NCI-H774 (cell line): ENCODE measurements at places on chromosomes 11 and 22.
A peak's percentile ranks its signal among the peaks of the same experiment; 100 is the strongest.

- DNase-seq: no peak
Measured at GRCh38 chr11:71379701-71380100, 68.5 kb downstream of the DHCR7 start.

GRCh38 chr11:34034053-34034452, 17.5 kb upstream of the CAPRIN1 start:
- no peak for DNase-seq

DNA sequence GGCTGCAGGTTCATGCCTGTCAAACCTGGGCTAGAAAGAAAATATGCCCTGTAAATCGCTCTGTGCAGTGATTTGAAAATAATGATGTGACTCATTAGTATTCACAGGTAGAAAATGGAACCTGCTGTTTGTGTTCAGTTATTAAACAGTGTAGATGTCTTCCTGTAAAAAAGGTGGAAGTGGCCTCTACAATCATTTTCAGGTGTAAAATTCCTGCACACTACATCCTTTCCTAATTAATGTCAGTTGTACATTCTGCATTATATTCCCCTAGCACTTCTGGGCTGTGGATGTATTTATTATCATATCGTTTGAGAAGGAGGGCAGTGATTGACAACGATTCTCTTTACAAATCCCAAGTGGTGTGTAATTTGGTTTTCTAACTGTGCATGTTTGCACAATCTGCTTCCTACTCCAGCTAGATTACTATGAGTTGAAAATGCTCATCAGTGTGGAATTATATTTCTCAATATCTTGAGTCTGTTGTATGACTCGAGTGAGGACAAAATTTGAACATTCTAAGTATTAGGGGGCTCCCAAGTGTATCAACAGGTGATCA, 454.0 kb upstream of the DDI1 start:
- no peak for DNase-seq

DNA sequence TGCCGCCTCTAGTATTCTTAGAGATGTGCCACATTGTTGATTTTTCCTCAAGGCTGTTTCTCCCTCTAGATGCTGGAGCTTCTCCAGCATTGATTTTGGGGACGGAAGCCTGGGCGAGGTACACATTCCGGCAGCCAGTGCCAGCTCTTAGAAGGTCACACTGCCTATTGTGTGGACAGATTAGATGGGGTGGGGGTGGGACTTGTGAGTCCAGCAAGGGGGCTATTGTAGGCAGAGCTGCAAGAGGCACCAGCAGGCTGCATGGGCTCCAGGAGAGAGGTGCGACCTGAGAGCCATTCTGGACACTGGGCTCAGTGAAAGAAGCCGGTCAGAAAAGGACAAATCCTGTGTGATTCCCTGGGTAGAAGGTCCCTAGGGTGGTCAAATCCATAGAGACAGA, 12.4 kb downstream of the C11orf21 start:
- no peak for DNase-seq

- DNase-seq: no peak
Measured at GRCh38 chr11:106520146-106520912, 442.9 kb downstream of the AASDHPPT start.

GRCh38 chr11:43944761-43945311, 2.4 kb downstream of the C11orf96 start:
- no peak for DNase-seq

DNA sequence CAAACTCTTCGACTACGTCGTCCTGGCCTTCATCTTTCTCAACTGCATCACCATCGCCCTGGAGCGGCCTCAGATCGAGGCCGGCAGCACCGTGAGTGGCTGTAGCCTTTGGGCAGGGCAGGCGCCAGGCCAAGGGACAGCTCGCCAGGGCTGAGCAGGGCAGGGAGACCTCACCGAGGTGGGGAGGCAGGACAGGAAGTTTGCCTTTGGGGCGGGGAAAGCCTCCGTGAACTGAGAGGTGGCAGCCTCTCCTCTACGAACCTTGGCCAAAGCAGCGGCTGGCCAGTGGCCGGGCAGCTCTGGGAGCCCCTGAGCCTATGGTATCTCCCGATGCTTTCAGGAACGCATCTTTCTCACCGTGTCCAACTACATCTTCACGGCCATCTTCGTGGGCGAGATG, 93.2 kb downstream of the CACNA1I start:
- DNase-seq: no peak

GRCh38 chr11:132910011-132910760, 622.1 kb downstream of the OPCML start:
- DNase-seq: no peak

DNA sequence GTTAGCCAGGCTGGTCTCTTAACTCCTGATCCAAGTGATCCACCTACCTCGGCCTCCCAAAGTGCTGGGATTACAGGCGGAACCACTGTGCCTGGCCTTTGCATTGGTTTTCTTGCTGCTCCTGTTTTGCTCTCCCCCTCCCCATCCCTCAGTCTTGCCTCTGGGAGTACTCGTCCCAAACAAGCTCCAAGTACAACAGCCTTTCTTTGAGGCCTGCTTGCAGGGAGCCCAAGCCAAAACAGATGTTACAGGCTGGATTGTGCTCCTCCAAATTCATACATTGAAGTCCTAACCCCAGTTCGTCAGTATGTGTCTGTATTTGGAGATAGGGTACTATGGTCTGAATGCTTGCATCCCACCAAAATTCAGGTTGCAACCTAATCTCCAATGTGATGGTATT, 8.6 kb downstream of the IGLL1 start:
- no peak for DNase-seq

DNA sequence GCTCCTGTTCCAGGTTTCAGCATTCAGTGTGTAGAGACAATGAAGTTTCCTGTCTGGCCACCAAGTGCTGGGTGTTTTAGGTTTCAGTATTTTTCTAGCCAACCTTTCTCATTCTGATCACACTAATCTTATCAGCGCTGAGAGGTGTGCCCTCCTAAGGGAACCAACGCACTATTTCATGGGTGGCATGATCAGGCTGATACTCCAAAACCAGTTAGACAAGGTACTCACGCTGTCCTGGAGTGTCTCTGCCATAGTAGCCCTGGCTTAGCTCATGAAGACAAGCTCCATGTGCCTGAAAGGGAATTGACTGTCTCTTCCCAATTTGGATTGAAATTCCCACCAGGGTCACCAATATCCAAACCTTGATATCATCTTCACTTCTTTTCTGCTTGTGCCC, 8.0 kb upstream of the RAB38 start:
- DNase-seq: no peak

- no peak for DNase-seq
Measured at GRCh38 chr11:101390539-101390938, 193.3 kb downstream of the TRPC6 start.

DNA sequence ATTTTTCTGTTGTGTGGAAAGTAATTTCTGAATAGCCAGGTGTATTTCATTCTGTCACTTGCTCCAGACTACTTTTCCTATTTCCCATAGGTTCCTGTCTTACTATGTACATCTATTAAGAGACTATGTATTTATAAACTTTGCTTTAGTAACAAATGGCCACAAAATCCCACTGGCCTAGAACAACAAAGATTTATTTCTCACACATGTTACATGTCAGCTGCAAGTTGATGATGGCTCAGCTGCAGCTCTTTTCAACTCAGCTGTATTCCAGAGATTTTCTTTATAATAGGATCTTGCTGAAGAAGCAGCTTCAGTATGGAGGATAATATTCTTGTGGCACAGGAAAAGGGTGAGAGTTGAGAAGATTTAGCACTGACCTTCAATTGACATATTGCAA, 539.6 kb upstream of the LRRC4C start:
- no peak for DNase-seq

- DNase-seq: no peak
Measured at GRCh38 chr11:91813263-91813662, 411.4 kb upstream of the FAT3 start.

GRCh38 chr11:14054116-14055107, 91.9 kb downstream of the SPON1 start:
- no peak for DNase-seq

GRCh38 chr11:112769170-112769569, 192.1 kb upstream of the NCAM1 start:
- DNase-seq: peak; percentile 14

DNA sequence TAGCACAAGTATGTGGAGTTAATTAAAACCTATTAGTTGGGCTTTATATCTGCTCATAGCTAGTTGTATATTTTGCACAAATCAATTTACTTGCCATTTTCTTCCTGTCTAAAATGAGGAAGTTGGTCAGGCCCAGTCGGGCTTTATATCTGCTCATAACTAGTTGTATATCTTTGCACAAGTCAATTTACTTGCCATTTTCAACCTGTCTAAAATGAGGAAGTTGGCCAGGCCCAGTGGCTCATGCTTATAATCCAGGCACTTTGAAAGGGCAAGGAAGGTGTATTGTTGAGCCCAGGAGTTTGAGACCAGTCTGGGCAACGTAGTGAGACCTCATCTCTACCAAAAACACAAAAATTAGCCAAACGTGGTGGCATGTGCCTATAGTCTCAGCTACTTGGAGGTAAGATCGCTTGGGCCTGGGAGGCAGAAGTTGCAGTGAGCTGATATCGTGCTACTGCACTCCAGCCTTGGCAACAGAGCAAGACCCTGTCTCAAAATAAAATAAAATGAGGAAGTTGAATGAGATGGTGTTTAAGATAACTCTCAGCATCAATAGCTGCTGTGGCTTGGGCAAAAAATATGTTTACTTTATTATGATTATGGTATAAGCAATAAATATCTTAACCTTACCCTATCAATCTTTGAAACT, 1558.6 kb upstream of the RAG2 start:
- no peak for DNase-seq

DNA sequence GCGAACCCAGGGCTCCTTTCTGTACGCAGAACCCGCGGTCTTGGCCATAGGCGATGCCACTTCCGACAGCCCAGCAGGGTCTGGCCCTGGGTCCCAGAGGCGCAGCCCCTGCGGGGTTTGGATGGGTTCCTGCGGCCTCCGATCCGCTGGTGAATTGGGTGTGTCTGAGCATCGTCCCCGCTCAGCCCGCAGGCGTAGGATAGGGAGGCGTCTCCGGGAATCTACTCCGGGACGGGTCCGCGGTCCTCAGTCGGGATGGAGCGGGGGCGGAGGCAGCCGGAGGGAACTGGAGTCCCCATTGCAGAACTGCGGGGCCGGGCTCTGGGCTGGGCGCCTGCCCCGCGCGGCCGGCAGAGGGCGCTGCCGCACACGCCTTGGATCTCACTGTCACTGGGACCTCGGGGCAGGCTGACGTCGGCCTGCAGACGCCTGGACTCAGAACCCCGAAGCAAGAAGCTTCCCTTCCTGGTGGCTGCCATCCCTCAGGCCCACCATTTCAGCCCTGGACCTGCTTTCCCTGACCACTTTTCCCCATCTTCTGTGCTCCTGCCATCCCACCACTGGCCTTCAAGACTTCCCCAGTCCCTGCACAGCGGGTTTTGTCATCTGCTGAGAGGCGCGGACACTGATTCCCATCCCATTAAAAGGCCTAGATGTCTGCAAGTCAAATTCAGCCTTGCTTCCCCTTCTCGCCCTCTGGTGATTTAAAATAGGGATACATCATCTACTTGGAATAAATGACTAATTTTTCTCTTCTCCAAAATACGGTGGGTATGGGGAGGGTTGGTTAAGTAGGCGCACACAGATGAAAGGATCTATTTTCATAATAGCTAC, 38.3 kb upstream of the CREB3L1 start:
- DNase-seq: peak; percentile 63

DNA sequence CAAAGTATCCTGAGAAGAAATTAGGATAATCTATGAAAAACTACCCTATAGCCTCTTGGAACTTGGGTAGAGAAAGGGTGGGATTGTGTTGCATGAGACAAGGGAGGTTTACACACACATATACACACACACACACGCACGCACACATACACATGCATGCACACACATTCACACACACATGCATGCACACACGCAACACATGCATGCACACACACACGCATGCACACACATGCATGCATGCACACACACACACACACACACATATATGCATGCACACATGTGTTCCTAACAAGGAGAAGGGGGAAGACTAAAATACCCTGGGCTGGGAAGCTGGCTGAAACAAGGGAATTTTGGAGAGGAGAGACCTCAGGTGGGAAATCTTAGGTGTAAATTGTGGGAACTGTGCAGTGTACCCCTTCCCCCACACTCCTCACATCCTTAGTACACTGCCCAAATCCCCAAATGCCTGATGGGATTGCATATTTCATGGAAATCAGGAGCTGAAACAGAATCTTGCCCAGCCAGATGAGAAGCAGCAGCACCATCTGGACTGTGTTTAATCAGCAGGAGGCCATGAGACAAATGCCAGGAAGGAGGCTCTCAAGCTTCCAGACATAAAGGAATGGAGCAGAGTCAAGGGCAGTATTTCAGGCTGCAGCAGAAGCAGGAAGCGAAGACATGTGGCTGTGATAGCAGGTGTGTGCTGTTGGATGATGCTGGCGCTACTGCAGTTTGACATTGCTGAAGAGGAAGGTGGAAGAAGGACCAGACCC, 14.6 kb upstream of the POLD3 start:
- no peak for DNase-seq

GRCh38 chr22:43884600-43885318, 7.1 kb downstream of the PNPLA5 start:
- peak; percentile 12 for DNase-seq

- no peak for DNase-seq
Measured at GRCh38 chr11:14242187-14242586, 116.8 kb downstream of the RRAS2 start.

GRCh38 chr22:49022816-49023160, 804.9 kb downstream of the BRD1 start:
- no peak for DNase-seq

GRCh38 chr11:118885831-118886565, 2.3 kb downstream of the CXCR5 start:
- no peak for DNase-seq

GRCh38 chr22:28903729-28904128, 20.4 kb downstream of the ZNRF3 start:
- DNase-seq: no peak

DNA sequence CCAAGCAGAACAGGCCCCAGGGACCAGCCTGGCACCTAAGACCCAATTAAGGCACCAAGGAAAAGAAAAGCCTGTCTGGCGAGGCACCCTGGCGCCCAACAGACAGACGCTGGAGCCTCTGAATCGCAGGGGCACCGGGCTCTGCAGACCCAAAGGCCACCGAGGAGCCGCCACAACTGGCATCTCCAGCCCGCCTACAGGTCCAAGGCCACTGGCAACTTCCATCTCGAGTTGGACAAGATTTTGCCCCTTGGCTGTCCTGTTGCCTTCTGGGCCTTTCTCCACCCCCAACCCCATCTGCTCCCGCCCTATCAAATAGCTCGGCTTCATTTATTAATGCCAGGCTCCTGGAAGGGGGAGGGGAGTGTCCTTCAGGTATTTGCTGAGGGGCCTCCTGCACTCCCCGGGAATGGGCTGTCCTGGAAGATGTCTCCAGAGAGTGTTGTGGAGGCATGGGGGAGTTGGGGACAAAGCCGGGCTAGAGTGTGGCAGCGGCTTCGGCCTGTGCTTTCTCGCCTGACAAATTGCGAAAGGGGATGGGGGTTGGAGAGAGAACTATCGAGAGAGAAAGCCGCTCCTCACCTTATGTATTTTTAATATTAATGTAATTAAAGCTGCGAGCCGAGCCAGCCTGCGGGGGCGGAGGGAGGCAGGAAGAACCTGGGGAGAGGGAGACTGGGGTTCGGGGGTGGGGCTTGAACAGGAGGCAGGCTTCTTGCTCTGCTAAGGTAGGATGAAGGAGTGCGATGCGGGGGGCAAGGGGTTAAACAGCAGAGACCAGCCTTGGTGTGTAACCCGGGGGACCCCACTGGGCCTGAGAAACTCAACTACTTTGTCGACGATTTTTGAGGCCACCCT, 2.0 kb downstream of the DSCAML1 start:
- DNase-seq: no peak

GRCh38 chr22:47918276-47918921, 1155.9 kb downstream of the TBC1D22A start:
- no peak for DNase-seq
